NCI-H1694 (cell line): ENCODE measurements at places on chromosomes 4 and X.

DNA sequence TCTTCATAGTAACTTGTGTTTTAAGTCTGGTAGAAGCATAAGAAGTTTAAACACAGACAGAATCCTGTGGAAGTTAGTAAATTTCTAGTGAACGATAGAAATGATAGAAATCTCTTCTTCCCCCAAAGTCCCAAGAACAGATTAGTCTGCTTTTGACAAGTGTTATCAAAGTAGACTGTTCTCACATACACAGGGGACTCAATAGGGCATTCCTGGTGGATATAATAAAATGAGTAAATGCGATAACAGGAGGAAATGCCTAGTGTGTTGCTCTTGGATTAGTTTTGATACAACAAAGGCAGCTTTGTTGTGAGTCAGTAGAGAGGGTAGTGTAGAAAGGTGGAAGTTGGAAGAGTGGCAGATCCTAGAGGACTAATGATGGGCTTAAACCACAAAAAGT, 43.5 kb downstream of the CLCN3 start:
- DNase-seq, result no peak

GRCh38 chr4:130808492-130808891, 1712.5 kb downstream of the C4orf33 start:
- no peak for DNase-seq

DNA sequence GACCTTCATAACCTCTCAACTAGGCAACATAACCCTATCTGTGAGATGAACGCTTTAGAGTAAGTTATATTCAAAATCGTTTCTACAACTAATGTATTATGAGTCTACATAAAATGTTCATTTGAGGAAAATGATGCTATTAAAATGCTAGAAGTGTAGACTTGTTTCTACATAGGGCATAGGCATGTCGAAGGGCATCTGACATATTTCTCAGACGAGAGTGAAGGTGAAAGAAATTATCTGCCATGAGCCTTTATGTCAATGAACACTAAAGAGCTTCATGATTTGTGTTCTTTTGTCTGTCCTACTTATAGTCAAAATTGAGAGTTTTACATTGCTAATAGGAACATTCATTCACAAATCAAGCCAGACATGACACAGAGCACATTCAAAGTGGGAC, 811.8 kb downstream of the RAB28 start:
- no peak for DNase-seq

DNA sequence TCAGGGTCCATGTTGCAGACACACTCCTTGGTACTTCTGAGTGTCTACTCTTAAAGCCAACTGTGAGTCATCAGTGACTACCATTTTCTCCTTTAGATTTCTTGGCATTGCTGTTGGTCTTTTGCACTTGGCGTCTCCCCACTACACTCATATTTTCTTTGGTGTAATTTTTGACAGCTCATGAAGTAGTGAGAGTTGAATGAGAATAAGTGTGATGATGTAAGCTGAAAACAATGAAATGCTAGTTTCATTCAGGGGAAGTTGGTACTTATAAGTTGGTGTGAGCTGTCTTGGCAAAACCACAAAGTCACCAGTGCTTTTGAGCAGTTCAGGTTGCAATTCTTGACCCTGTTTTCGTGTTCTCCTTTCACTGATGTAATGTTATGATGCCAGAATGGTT, 142.9 kb upstream of the ARX start:
- DNase-seq, result no peak

- no peak for DNase-seq
Observed at GRCh38 chrX:134172588-134173259, 64.3 kb upstream of the CCDC160 start.

- no peak for DNase-seq
Observed at GRCh38 chr4:141759796-141760425, 123.5 kb downstream of the IL15 start.

- no peak for DNase-seq
Observed at GRCh38 chr4:94480362-94480951, 28.7 kb downstream of the PDLIM5 start.
